ENCODE measurements at places on chromosomes 4 and X. TPM values are rescaled to one million over a fixed set of nuclear protein-coding genes. Genes with fewer than 3 reads are reported as not detected.

CLGN gene
- 0.13 TPM for total RNA-seq

SATL1 gene
- not detected for total RNA-seq

GPR119 gene
- not detected for total RNA-seq

MANBA gene
- total RNA-seq, result 11.4 TPM

SSX2 gene
- total RNA-seq, result not detected

VCX gene
- not detected for total RNA-seq

HERC6 gene
- 4.7 TPM for total RNA-seq

PAGE2B gene
- total RNA-seq, result not detected

USP27X gene
- 2.7 TPM for total RNA-seq

EDA2R gene
- total RNA-seq, result 9.9 TPM

DDIT4L gene
- 17.0 TPM for total RNA-seq

VCX3B gene
- not detected for total RNA-seq

ANXA10 gene
- total RNA-seq, result not detected

NXF2B gene
- total RNA-seq, result not detected

ATG4A gene
- 67.3 TPM for total RNA-seq

L1CAM gene
- 0.27 TPM for total RNA-seq

APELA gene
- total RNA-seq, result not detected

CFAP47 gene
- 0.13 TPM for total RNA-seq

AREG gene
- not detected for total RNA-seq

TLR10 gene
- not detected for total RNA-seq

MAGEC2 gene
- not detected for total RNA-seq

RS1 gene
- not detected for total RNA-seq

XG gene
- 0.80 TPM for total RNA-seq

MAGEE2 gene
- total RNA-seq, result not detected

PTPN13 gene
- total RNA-seq, result 7.2 TPM

SULT1E1 gene
- total RNA-seq, result 30.9 TPM

BEND2 gene
- not detected for total RNA-seq

AKAP4 gene
- not detected for total RNA-seq

ADAM29 gene
- not detected for total RNA-seq

BBS12 gene
- total RNA-seq, result 2.8 TPM

TLR2 gene
- under 0.01 TPM for total RNA-seq

INTU gene
- 5.6 TPM for total RNA-seq

GATA1 gene
- not detected for total RNA-seq

EREG gene
- not detected for total RNA-seq

VCX2 gene
- total RNA-seq, result not detected

All from thoracic aorta endothelial cell (primary cell).